ENCODE measurements at places on chromosomes 16 and 17.

DNA sequence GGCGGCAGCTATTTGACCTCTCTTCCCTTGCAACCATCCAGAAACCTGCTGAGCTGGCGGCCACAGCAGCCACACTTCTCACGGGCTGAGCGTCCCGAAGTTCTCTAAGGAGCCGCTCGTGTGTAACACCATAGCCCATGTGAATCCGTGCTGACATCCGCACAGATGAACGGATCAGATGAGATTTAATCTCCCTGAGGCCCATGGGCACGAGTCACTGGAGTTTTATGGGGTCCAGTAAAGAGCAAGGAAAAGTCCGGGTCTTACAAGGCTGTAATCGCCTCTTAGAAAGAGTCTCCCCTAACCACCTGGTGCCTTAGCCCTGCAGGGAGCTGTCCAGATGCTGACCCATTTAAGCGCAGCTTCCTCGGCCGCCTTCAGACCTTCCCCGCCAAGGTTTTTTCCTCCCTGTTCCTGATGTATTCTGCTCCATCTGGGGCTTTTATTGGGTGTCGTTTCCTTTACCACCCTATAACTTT lies 5.5 kb upstream of the CACNG5 start:
- peak; percentile 6 for DNase-seq

GRCh38 chr17:17819561-17819995 lies 17.2 kb downstream of the SREBF1 start:
- DNase-seq: peak; percentile 80

DNA sequence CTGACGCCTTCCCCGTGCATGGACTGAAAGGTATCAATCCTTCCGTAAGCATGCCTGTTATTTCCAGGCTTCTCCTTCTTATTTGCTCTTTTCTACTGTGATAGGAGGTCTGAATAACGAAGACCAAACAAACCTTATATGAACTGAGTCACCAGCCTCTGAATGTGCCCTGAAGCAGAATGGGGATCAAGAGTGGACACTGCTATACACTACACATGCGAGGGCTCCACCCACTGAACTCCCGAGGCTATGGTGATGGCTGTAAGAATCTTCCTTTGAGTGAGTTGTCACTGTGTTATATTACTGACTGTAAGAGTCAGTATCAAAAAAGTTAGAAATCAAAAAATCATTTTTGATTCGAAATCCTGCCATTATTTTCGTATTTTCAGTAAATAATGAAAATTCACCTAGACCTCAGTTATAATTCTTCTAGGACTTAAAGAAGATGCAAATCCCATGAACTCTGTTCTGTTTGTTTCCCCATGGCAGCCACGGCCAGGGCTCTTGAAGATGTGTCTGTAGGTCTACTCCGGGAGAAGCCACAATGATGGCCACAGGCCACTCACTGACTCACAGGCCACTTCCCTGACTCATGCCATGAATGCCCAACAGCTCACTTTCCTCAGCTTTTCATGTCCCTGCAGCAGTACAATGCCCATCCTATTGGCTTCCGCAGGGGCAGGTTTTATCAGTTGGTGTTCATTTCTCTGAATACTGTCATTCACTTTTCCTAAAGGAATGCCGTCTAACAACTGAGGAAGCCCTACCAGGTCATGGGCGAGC lies 54.7 kb downstream of the ZZEF1 start:
- DNase-seq: no peak

DNA sequence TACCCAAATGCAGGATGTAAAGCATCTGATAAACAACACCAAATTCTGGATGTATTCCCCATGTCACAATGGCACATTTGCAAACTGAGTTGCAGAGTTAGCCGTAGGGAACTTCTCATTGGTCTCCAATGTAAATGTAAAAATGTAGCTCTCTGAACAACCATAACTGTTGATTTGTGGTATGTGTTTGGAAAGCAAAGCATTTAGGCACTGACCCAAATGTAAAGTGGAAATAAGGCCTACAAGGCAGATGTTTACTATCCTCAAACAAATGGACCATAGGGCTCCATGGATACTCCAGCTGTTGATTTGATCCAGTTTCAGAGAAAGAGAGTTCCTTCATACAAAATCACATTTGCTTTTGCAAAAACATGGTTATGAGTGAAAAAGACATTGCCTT lies 223.0 kb upstream of the ELAC2 start:
- DNase-seq: no peak

GRCh38 chr17:73555199-73555960 lies 88.9 kb downstream of the SDK2 start:
- DNase-seq: no peak

- DNase-seq: no peak
Measured at GRCh38 chr16:14501331-14502255, 128.5 kb downstream of the PARN start.

- DNase-seq: no peak
Measured at GRCh38 chr16:65598621-65599020, 476.8 kb upstream of the CDH11 start.

DNA sequence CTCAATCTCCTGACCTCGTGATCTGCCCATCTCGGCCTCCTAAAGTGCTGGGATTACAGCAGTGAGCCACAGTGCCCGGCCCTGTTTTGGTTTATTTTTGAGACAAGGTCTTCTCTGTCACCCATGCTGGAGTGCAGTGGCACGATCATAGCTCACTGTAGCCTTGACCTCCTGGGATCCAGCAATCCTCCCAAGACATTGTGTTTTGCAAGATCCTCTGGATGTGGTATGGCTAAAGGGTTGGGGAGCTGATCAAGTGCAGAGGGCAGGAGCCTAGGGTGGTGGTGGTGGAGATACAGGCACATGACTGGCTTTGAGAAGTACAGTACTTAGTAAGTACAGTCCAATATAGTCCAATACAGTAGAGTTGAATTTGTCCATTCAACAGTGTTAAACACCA lies 16.6 kb upstream of the TNS4 start:
- no peak for DNase-seq

GRCh38 chr16:51439271-51439670 lies 288.2 kb upstream of the SALL1 start:
- no peak for DNase-seq

- DNase-seq: no peak
Measured at GRCh38 chr17:33292201-33292980, 704 bp downstream of the ASIC2 start.

DNA sequence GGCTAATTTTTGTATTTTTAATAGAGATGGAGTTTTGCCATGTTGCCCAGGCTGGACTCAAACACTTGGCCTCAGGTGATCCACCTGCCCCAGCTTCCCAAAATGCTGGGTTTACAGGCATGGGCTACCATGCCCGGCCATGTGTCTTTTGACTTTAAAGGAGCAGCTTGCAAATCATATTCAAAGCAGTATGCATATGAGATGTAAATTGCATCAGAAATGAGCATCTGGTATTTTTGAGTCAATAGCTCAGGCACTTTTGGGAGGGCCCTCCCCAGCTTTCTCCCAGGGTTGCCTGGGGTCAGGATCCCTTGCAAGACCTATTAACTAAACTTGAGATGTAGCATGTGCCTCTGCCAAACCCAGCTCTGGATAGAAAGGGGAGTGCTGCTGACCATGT lies 21.5 kb downstream of the EPOP start:
- no peak for DNase-seq

DNA sequence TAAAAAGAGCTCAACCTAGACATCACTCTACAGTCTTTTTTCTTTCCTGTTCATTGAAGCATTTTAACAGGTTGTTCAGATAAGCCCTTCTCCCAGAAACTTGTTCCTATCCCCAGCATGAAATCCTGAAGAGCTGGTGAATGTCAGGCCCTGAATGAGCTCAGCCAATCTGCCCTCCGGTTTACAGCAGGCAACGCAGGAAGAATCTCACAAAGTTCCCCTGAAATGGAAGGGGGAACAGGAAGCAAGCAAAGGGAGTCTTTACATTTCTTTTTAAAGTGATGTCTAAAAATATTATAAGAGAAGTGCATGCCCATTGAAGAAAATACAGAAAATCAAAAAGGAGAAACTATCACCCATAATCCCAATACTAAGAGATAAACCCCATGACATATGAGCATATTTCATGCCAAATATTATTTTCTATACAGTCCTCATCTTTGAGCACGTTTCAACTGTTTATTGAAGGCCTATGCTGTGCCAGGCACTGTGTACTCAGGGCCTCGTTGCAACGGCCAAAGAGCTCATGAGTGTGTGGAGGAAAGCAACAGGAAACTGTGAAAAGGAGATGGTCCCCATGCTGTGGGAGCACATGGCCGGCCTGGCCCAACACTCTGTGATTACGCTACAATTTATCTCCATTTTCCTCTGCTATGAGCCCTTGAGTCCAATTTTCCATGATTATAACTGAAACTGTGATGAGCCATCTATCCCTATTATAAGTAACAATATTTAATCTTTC lies 5.7 kb downstream of the TK2 start:
- no peak for DNase-seq

DNA sequence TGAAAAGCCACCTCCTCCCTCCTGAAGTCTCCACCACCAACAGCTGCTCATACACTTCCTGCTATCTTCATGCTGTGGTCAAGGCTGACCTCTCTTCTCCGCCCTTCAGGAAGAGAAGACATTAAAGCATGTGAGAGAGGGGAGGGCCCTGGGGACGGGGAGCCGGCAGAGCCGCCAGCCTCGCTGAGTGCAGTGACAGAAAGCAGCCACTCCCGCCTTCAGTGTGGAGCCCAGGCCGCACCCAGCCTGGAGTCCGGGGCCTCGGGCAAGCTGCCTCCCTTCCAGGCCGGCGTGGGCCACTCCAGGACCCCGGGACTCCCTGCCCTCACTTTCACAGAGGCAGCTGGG lies 94.7 kb upstream of the TNRC6C start:
- DNase-seq: no peak

- DNase-seq: no peak
Measured at GRCh38 chr17:3712811-3713463, 10.8 kb upstream of the HASPIN start.

DNA sequence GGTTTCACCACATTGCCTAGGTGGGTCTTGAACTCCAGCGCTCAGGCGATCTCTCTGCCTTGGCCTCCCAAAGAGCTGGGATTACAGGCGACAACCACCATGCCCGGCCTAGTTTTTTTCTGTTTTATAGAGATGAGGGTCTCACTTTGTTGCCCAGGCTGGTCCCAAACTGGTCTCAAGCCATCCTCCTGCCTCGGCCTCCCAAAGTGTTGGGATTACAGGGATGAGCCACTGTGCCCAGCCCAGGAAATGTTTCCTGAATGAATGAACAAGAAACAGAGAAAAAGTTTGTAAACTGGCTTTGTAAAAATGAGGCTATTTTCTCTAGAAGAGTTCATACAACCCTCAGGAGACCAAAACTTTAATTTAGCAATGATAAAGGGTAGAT lies 68.0 kb downstream of the WWP2 start:
- no peak for DNase-seq

DNA sequence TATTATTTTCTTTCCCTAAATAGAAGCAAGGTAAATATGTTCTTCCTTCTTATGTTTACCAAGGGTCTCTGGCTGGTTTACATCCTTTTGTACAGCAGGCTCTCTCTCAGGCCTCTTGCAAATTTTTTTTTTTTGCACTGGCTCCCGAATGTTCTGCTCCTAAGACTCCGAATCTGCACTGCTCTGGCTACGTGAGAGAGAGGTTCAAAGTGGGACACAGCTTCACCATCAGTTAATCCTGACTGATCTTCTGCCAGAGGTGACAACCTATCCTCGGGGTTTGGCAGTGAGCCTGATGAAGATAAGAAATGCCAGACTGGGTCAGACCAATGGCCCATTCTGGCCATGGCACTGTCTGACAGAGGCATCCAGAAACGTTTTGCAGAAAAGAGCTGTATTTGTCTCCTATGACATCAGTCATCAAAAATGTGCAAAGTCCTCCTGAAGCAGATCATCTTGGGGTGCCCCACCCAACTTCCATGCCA lies 136.9 kb downstream of the GRIN2A start:
- DNase-seq: no peak
